Left lobe of liver (tissue), 2 donors: ENCODE measurements at places on chromosomes 7 and 10. TPM values are rescaled to one million over a fixed set of nuclear protein-coding genes. Genes with fewer than 3 reads are reported as not detected.

DNA sequence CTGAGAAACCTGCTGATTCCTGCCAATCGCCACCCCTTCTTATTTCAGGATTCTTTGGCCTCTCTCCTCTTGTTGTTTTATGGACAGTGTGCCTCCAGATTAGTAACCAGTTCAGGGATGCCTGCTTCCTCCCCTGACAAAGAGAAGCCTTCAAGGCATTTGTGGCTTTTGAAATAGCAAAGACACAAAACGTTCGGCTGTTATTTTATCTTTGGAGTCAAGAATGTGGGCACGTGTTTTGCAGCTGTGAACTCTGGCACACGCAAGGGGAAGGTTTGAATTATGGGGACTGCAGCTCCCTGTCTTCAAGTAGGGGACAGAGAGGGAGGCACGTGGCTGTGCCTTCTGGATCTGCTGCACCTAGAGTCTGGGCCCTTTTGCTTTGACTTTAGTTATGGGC lies 157.9 kb upstream of the GRB10 start:
- DNase-seq = no peak

GRCh38 chr7:87038993-87039690 lies 20.3 kb downstream of the ELAPOR2 start:
- no peak for DNase-seq

DNA sequence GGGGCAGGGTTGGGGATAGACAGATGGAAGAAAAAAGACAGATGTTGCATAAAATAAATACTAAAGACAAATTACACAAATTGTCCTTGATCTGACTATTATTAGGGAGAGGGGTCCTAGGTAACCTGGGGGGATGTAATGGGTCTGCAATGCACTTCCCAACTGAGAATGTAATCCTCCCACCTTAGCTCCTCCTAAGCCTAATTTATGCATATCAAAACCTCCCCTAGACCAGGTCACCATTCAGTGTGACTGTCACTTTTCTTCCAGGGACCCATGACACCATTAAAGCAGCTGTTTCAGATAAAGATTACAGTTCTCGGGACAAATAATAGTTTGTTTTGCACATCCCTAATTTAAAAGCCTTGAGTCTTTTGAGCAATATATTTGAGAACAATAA lies 133.9 kb upstream of the FEZF1 start:
- no peak for DNase-seq

DNA sequence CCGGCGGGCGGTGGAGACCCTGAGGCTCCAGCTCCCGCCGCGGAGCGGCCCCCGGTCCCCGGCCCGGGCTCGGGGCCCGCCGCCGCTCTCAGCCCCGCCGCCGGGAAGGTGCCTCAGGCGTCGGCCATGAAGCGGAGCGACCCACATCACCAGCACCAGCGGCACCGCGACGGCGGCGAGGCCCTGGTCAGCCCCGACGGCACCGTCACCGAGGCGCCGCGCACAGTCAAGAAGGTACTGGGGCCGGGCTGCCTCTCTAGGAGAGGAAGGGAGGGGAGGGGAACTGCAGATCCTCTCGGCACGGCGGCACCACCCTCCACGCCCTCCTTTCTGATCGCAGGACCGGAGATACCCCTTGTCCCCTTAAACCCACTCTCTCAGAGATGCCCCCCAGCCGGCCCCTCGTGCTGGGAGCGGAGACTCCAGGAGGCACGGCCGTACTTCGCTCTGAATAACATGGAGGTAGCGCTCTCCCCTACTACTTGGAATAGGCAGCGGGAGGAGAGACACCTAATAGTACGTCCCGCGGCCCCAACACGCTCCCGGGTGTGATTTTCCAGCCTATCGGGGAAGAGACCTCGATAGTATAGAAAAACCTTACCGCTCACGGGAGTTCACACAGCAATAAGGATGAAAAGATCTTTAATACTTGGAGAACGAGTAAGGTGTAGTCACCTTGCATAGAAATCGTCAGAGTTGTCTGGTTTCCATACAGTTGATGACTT lies 538 bp downstream of the AHCYL2 start:
- peak; percentile 69 for DNase-seq

DNA sequence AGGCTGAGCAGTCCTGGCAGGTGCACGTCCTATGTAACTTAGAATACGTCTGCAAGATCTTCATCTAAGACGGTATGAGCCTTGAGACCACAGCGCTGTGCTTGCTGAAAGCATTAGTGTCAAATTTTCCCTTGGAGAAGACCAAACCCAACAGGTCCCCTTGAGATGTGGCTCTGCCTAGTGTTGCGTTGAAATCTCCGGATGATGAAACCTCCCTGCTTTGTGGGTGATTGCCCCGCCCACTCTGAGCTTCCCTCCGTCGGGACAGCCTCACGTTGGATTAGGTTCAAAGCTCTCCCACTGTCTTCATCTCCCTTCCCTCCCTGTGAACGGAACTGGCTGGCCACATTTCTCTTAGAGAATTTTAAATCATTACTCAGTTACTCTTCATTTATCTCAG lies 102.0 kb downstream of the ADARB2 start:
- DNase-seq = no peak

GRCh38 chr10:110220398-110220797 lies 13.0 kb downstream of the MXI1 start:
- no peak for DNase-seq

GRCh38 chr7:116400522-116400921 lies 99.0 kb upstream of the CAV2 start:
- no peak for DNase-seq

DNA sequence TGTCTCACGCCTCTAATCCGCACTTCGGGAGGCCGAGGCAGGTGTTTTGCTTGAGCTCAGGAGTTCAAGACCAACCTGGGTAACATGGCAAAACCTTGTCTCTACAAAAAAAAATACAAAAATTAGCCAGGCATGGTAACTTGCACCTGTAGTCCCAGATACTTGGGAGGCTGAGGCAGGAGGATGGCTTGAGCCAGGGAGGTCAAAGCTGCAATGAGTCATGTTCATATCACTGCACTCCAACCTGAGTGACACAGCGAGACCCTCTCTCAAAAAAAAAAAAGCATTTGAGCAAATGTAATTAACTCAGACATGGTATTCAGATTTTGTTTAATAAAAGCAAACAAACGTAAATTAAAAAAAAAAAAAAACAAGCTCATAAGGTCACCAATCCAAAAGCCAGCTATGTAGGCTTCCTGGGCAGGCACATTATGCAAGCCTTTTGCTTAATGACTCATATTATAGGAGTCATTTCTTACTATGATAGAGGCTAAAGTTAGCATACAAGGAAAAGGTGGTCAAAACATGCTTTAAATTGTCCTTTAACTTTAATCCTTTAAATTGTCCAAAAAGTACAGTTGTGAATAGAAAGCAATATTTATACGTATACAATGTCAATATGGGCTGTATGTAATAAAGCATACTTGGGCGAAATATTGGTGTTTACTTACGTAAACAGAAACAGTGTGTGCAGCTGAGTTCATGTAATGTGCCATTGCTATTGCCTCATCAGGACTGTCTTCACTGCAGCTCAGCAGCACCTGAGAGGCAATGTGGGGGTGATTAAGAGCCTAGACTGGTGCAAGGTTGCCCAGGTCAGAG lies 13.0 kb downstream of the AKR1D1 start:
- DNase-seq = peak; percentile 61

- no peak for DNase-seq
These were observed 37.4 kb downstream of the VIM start for GRCh38 chr10:17265468-17265867.

DNA sequence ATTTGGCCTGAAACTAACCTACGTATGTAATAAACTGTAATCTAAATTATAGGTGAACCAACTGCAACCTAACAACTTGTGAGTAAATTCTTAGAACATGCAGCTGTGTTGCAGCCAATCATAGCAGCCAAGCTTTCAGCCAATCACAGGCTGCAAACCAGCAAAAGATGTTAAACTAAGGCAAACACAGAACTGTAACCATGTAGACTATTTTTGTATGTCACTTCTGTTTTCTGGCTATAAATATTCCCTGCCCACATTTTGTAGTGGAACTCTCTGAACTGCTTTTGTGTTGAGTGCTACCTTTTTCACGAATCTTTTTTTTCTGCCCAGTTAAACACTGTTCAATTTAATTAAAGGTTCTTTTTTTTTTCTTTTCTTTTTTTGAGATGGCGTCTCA lies 28.2 kb upstream of the ZPBP start:
- DNase-seq = no peak

DNA sequence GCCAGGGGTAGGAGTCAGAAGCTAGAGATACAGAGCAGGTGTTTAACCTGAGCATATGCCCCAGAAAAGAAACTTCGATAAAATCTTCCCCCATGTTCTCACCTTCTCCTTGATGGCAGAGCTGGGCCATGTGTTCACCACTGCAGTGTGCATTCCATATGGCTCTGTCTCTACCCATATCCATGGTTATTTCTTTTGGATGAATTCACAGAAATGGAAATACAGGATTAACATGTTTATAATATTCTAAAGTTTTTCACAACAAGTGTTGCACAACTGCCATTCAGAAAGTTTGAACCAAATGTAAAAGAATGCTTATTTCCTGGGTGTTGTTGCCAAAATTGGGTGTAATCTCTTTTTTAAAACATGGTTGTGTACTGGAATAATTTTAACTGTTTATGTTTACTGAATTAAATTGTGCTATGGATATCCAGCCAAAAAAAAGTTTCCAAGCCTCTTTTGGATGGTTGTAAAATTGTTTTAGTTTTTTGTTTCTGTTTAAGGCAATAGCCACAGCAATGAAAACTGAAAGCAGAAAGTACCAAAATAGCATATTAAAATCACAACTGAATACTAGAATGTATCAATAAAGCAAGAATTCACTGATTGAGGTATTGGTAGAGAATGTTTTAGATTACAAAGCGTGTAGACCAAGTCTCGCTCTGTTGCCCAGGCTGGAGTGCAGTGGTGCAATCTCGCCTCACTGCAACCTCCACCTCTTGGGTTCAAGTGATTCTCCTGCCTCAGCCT lies 19.9 kb upstream of the CCNY start:
- no peak for DNase-seq

The PSTK gene
- total RNA-seq = 4.5 TPM

The WIPF3 gene
- total RNA-seq = 0.73 TPM

The PDE6C gene
- total RNA-seq = not detected

The NUTM2E gene
- total RNA-seq = 0.08 TPM

The CPN1 gene
- total RNA-seq = 46.9 TPM

The LIPF gene
- not detected for total RNA-seq

The DOCK1 gene
- 14.7 TPM for total RNA-seq

The DNAJC12 gene
- 14.3 TPM for total RNA-seq

The LIPN gene
- not detected for total RNA-seq
